ENCODE measurements at places on chromosomes 6 and 20.

GRCh38 chr20:13028673-13029072 is 19.9 kb downstream of the SPTLC3 start:
- DNase-seq, result no peak

GRCh38 chr20:24937579-24937978 is 11.5 kb upstream of the CST7 start:
- DNase-seq, result no peak

DNA sequence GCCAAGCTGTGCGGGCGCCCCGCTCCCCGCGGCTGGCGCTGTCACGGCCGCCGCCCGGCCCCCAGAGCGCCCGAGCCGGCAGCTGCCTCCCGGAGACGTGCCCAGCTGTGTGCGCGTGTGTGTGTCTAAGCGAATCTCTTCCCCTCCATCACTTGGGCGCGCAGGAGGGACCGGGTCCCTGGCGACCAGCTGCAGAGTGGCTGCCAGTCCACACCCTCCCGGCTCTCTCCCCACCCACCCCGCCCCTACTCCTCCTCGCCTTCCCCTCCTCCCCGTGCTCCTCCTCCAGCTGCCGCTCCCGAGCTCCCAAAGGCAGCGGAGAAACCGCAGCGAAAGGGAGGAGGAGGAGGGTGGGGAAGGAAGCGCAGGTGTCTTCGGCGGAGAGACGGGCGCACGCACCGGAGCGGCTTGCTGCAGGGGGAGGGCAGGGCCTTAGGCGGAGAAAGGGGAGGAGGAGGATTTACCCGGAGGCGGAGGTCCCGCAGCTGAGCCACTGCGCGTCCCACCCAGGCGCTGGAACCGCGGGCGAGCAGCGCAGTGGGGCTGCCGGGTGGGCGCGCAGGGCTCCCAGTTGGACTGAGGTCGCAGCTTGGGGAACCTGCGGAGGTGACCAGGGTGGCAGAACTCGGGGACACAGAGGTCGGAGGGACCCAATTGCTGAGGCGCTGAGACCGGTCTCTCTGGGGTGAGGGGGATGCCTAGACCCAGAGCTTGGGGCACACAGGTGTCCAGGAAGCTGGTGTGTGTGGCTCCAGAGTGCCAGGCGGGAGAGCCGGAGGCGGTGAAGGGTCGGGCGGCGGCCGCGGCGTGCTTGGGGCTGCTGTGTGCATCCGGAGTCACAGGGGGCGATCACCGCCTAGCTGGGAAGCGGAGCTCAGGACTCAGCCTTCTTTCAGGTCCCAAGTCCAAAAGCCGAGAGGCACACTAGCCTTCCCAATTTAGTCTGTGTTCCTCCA is at the start of gene HS3ST5:
HS3ST5 (minus strand) TSS at position 198 of the 956 bp plus-strand sequence. CDS start 280,178 bp downstream, outside the sequence.
- DNase-seq, result no peak

GRCh38 chr6:114319749-114320148 is 23.1 kb downstream of the HS3ST5 start:
- no peak for DNase-seq

- DNase-seq, result no peak
These were observed 471.8 kb upstream of the MAN1A1 start for GRCh38 chr6:119821380-119821779.

DNA sequence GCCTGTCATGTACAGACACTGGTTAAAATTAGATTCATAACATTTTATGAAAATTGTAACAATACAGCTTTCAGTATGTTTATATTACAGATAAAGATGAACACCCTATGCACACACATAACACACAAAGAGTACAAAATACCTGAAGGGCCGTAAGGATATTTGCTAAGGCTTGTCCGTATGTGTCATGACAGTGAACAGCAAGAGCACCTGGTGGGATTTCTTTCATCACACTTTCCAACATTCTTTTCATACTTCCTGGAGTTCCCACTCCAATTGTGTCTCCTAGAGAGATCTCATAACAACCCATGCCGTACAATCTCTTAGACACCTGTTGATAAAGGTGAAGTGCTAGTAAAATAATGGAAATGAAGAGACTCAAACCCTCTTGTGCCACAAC is 83.7 kb downstream of the HMGCLL1 start:
- no peak for DNase-seq

- no peak for DNase-seq
These were observed 21.9 kb downstream of the DEF6 start for GRCh38 chr6:35319346-35320030.

- no peak for DNase-seq
These were observed 342.7 kb downstream of the PRL start for GRCh38 chr6:21953831-21954801.

DNA sequence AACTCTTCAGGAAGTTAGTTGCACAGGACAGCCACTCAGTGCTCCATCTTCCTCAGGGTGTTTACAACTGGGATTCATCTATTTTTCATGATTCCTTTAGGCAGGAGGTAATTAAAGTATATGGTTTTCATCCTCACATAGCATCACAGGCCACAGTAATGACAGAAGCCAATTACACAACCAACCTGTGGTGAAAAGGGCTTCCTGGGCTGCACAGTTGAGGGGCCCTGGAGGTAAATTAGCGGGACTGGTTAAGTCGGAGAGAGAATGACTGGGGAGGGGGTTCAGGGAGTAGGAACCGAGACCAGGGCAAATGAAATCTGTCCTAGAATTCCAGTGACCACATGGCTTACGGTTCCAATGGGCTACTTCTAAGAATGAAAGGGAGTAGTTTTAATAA is 37.0 kb downstream of the BAK1 start:
- no peak for DNase-seq

- no peak for DNase-seq
These were observed 105.3 kb upstream of the SUPT3H start for GRCh38 chr6:45483021-45483420.

DNA sequence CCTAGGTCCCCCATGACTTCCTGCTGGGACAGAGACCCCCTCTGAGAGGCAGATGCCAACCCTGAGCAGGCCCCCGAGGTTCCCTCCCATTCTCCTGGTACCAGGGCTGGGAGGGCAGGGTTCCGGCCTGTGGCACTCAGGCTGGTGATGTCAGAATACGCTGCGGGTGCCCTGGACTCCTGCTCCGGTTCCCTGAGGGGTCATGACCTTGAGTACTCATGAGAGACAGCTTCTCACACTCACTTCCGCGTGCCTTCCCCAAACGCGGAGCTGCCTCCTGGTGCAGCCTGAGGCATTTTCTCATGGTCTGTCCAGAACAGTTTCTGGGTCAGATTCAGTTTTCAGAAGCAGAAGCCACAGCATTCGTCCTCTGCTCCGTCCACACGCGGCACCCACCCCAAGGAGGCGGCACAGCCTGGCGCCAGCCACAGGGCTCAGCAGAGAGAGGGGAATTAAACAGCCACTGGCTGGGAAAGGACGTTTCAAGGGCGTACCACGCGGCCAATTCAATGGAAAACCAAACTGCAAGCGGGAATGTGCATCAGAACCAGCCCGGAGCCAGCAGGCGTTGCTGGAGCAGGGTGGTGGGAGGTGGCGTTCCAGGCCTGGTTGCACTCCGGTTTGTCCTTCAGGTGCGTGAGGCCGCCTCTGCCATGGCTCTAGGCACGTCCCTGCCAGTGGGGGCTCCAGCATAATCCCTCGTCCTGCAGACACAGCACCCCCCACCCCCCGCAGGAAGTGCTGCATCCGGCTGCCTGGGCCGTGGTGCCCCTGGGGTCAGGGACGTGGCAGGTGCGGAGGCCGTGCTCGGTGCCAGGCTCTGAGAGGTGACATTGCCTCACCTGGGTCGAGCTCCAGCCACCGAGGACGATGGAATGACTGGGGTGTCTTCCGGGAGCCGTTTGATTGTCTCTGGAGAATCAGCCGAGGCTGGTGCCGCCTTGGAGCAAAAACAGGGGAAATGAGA is 58.3 kb upstream of the BHLHE23 start:
- DNase-seq, result peak; percentile 54

DNA sequence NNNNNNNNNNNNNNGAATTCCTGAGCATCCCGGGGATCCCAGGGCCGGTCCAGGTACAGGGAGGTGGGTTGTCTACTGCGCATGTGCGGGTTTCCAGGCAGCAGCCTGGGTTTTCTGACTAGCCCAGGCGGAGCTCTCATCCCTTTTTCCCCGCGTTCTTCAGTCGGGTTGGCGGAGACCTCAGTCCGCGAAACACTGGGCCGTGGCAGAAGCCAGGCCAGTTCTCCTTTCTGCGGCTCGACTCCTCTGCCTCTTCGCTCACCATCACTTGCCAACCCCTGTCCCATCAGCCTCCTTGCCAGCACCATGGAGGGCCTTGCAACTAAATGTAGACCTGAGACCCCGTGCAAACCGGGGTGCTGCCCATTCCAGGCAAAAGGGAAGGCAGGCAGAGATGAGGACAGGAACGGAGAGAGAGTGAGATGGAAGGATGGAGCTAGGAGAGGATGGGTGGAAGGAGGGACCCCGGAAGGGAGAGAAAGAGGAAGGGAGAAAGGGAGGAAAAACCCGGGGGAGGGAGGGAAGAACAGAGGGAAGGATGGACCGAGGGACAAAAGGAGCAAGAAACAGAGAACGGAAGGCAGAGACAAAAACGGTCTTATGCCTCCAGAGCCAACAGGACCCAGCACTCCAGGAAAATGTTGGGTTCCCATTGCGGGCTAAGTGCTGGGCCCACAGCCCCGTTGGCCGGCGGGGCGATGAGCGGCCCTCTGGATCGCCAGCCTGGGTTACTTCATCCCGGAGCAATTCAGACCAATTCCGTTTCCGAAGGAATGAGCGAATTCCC is 445.4 kb upstream of the DEFB115 start:
- DNase-seq, result peak; percentile 66

GRCh38 chr6:131348572-131348971 is 213.3 kb downstream of the AKAP7 start:
- no peak for DNase-seq

- no peak for DNase-seq
These were observed 987.5 kb downstream of the HACE1 start for GRCh38 chr6:103872233-103872632.

DNA sequence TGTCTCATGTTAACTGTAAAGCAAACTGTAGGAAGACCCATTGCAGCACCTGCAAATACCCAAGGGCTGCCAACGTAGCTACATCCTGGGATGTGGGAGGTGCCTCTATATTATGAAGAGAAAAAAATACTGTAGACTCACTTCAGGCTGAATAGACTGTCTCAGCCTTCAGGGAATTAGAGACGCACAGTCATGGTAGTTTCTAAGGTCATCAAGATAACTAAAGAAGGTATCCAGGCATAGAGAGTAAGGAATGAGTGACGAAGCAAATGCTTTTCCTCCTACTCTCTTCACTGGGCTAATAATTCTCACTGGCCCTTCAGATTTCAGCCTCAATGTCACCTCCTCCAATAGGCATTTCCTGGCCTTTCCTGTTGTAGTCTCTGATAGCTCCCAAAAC is 121.6 kb upstream of the ECI2 start:
- no peak for DNase-seq

GRCh38 chr6:46333481-46333880 is 157.8 kb downstream of the RCAN2 start:
- no peak for DNase-seq

DNA sequence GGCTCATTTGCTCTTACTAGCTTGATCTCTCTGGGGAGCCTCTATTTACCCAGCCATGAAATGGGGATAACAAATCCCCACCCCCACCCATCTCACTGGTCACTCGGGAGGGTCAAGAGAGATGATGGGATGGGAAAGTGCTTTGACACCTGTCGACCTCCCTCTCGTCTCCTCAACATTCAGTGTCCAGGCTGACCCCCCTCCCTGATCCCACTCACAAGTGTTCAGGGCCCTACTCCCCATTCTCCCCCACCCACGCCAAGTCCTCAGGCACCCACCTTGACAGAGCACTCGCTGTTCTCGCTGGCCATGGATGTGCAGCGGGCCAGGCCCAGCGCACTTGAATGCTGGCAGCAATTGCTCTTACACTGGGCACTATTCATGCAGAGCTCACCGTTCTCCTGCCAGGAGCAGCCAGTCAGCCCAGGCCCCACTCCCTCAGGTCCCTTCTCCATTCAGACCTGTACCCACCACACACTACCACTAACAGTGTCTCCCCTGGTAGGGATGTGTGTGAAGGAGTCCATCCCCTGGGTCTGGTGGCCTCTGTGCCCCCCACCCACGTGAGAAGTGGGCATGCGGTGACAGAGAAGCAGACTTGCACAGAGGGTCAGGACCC is 1.6 kb downstream of the CLPS start:
- DNase-seq, result no peak

DNA sequence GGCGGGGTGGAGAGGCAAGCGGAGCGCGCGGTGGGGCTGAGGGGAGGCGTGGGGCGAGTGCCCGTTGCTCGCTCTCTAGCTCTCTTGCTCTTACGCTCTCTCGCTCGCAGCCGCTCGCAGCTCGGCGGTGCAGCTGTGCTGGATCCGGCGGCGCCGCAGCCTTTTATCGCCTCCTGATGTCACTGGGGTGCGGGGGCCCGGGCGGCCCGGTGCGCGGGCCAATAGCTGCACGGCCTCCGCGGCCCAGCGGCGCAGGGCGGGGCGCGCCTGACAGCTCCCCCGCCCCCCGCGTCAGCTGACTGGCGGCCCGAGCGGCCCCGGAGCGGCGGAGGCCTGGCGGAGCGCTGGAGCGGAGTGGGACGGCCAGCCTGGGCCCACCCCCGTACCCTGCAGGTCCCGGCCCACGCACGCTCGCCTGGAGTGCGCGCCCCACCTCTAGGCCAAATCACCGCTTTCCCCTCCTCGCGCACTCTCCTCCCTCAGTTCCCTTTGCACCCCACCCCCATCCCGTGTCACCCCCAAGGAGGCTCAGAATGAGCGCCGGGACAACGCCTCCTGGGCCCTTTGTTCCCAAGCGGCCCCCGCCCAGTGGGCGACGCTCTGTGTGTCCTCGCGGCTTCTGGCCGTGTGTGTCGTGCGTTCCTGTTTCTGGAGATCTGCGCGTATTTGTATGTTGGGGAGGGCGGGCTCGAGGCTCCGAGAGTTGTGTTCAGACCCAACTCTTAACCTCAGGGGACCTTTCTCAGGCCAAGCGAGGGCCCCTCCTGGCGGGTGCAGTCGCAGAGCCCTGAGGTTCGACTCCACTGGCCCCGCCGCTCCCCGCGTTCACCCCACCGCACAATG is at the start of gene MAFB:
MAFB (minus strand) TSS at position 137 of the 843 bp plus-strand sequence. CDS start 386 bp downstream, outside the sequence.
- DNase-seq, result peak; percentile 75

GRCh38 chr6:159100395-159101182 is 55.8 kb upstream of the TAGAP start:
- DNase-seq, result no peak

GRCh38 chr6:3205913-3206312 is 21.5 kb downstream of the TUBB2B start:
- no peak for DNase-seq

DNA sequence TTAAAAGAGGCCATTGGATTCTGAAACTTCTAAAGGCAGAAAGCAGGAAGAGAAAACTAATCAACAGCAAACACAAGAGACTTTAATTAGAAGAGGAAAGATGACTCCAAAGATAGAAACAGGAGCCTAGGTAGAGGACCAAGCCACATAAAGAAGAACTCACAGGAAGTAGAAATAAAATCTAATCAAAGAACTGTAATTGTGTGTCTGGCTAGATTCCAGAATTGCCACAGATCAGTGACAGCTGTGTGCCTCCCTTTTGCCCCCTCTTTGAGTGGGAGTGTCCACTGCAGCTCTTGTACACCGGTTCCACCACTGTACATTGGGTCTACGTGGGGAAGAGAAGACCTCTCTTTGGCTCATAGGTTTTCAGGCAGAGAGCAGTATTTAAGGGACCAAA is 22.3 kb upstream of the THEMIS start:
- DNase-seq, result no peak
